ENCODE measurements at places on chromosomes 12 and 14.

DNA sequence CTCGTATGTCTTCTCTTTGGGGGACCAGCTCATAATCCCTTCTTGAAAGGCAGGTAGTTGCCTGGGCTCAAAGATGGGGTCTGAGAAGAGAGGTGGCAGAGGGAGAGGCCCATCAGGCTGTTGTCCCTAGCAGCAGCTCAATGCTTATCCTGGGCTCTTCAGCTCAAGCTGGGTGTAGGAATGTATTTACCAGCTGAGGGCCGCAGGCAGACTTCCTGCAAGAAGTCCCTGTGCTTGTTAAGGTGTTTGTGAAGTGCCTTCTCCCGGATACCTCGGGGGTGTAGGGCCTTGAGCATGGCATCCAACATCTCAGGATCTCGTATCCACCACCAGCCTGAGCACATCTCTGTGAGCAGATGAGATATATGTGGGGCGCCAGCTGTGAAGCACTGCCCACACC is 29.4 kb downstream of the BAZ2A start:
- DNase-seq = no peak

- no peak for DNase-seq
Measured at GRCh38 chr14:69010648-69011047, 31.5 kb upstream of the ACTN1 start.

DNA sequence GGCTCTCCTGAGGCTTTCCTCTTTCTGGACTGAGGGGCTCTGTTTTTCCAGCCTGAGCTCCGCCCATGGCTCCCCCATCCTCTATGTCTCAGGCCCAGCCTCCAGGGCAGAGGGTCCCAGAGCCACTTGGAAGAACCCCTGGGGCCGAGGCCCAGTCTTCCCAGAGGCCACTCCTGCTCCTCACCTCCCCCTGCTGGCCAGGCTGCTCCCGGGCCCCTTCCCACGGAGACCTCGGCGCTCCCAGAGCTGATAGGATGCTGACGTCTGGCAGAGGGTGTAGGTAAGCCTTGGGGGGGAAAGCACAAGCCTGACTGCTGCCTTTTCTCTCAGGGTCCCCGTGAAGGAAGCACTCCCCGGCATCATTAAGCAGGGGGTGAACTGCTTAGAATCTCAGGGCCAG is 51.4 kb downstream of the ERH start:
- no peak for DNase-seq

- no peak for DNase-seq
Measured at GRCh38 chr14:104892531-104893434, 27.7 kb downstream of the CEP170B start.

DNA sequence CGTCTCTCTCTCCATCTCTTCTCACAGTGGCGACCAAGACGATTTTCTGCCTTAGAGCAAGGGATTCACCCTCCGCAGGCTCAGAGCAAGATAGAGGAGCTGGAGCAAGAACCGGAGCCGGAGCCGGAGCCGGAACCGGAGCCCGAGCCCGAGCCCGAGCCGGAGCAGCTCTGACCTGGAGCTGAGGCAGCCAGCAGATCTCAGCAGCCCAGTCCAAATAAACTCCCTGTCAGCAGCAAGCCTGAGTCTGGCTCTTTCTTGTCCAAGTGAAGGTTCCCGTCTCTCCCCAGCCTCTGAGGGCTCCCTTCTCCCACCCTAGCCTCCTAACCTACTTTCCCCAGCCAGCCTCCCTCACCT is 5.9 kb downstream of the LAG3 start:
- no peak for DNase-seq

- no peak for DNase-seq
Measured at GRCh38 chr12:110135806-110136205, 11.6 kb downstream of the IFT81 start.

GRCh38 chr14:103765526-103765925 is 49.9 kb downstream of the ZFYVE21 start:
- no peak for DNase-seq

GRCh38 chr14:68182492-68182891 is 362.9 kb downstream of the RAD51B start:
- DNase-seq = no peak

GRCh38 chr12:1332327-1332726 is 262.1 kb downstream of the FBXL14 start:
- DNase-seq = no peak

- DNase-seq = no peak
Measured at GRCh38 chr12:53948650-53949593, 5.8 kb upstream of the HOXC12 start.

GRCh38 chr12:75996861-75997447 is 34.6 kb downstream of the PHLDA1 start:
- DNase-seq = no peak

DNA sequence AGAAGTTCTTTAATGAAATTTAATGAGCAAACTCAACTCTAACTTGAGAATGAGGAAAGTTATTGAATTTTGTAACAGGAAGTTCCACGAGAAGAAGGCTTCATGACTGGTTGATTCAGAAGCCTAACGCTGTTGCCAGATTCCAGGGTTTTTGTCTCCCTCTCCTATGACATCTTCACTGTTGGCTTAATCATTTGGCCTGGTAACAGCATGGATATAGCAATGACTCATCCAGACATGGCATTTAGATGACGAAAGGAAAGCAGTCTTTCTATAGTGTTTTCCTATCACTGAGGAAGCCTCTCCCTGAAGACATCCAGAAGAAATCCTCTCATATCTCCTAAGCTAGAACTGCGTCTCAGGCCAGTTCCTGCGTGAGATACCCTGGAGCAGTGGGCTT is 9.4 kb upstream of the KCNA1 start:
- DNase-seq = peak; percentile 13

DNA sequence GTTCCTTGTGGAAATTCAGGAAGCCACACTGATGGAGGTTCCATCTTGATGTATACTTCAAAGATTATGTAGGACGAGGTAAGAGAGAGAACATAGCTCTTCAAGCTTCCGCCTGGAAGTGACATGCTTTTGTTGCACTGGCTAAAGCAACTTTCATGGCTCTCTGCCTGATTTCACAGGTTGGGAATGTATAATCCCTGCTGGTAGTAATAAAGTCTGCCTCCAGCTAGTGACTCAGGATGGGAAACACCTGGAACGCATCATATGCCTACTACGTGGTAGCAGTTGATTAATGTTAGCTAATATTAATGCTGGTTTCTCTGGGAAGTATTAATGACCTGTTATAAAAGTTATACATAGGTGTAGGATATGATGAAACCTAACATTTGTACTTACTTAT is 71.1 kb downstream of the PELI2 start:
- DNase-seq = no peak

DNA sequence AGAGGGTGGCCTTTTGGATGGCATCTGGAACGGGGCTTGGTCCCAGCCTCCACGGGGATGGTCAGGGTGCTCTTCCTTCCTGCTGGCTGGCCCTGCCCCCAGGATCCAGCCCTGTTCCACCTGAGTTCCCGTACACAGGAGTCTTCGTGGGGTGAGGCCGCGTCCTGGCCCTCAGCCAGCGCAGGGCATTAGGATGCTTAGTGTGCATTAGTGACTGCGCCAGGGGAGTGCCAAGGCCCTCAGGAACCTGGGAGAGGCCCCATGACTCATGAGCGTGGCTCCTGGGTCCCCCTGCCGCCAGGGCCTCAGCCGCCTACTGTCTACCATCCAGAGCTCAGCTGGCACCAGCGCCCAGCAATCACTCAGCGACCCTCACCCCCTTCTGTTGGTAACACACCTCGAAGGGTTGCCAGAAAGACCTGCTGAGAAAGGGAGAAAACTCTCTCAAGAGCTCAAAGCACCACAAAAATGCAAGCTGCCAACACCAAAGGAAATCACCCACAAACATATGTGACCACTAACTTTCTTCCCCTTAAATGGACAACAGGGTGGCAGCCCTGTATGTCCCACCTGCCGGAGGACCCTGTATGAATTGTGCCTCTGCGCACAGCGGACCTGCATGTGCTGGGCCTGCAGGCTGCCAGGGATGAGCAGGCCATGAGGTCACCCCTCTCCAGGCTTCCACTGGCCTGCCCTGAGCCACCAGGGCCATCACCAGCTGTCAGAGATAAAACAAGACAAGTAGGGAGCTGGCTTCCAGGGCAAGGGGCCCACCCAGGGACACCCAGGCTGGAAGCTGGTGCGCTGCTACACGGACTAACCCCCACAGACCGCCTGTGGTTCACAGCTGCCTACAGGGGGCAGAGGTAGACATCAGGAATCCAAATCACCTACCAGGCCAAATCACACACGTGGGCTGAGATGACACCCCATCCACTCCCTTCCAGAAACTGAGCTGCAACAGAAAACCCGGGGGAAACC is 28.7 kb downstream of the CCDC85C start:
- DNase-seq = no peak

DNA sequence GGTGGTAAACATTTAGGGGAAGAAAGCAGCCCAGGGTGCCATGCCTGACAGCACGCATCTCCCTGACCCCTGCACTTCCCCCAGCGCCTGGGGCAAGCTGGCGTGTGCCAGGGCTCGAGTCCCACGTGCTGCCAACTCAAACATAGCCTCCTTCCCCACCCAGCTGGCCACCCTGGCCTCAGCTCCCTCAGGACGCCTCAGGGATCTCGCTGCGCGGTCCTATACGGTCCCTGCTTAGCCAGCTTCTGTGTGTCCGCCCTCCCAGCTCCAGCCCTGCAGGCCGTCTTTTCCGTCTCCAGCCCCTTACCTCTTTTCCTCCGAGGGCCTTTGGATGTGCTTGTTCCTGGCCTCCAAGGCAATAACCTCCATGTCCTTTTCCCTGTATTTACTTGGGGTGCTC is 71.0 kb downstream of the TESC start:
- DNase-seq = no peak

DNA sequence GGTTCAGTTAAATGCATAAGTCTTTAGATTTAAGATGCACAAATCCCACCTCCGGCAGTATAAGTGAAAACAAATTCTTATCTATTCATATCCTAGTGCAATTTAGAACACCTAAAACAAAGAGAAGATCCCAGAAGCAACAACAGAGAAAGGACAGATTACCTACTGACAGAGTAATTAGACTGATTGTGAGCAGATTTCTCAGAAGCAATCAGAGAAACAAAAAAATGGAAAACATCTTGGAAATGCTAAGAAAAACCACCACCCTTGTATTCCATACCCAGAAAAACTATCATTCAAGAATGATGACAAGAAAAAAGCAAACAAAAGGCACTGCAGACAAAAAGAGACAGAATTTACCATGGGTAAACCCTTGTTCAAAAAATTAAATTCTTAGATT is 47.6 kb upstream of the SELPLG start:
- no peak for DNase-seq

GRCh38 chr12:112112409-112113133 is 4.0 kb upstream of the NAA25 start:
- no peak for DNase-seq

DNA sequence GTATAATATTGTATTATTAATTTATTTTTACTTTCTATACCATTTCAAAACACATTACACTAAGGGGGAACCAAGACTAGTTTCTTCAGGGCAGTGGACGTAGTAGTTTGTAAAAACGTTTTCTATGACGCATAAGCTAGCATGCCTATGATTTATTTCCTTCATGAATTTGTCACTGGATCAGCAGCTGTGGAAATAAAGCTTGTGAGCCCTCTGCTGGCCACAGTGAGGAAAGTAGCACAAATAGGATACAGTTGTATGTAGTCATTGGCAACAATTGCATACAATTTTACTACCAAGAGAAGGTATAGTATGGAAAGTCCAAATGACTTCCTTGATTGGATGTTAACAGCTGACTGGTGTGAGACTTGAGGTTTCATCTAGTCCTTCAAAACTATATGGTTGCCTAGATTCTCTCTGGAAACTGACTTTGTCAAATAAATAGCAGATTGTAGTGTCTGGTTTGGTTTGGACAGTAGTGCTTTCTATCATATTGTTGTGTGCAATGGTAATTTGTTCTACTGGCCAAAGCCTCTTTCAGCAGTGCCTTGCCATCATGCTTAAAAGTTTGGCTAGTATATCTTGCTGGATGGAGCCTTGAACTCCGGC is 24.3 kb upstream of the PLEKHD1 start:
- peak; percentile 59 for DNase-seq

DNA sequence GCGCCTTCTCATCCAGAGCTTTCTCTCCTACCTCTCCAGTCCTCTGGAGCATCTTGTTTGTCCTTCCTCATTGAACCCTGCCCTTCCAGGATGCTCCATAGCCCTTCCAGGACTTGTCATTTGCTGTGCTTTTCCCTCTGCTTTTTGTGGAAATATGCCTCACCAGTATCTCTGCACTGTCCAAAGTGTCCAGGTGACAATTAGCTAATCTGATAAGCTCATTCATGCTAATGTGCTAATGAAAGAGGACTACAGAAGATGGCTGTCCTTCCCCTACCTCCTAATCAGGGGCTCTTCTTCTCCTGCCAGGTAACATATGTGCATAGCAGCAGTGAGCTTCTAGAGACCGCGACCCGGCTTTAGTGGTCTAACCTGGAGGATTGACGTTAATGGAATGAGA is 58.4 kb upstream of the OTX2 start:
- DNase-seq = no peak

- no peak for DNase-seq
Measured at GRCh38 chr12:32183650-32184049, 77.0 kb downstream of the BICD1 start.

DNA sequence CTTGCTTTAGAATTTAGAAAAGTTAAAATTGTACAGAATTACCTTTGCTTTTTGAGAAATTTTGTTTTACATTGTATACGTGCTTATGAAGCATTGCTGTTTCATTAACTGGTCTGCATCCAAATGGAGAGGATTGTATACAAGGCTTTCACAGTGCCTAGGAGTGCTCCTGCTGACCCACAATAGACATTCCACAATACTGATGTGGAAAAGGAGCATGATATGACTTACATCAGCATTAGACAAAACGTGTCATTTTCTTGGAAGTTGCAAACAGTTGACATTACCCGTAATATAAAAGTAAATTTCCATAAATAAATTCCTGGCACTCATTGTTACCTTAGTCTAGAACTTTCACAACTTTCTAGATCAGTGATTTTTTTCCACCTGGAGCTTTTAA is 1.9 kb downstream of the PRKD1 start:
- no peak for DNase-seq

GRCh38 chr12:57766464-57767304 is at the start of gene CYP27B1:
Gene CYP27B1 (minus strand): TSS chr12:57767078. CDS start chr12:57767041, 37 bp downstream.
- DNase-seq = no peak

DNA sequence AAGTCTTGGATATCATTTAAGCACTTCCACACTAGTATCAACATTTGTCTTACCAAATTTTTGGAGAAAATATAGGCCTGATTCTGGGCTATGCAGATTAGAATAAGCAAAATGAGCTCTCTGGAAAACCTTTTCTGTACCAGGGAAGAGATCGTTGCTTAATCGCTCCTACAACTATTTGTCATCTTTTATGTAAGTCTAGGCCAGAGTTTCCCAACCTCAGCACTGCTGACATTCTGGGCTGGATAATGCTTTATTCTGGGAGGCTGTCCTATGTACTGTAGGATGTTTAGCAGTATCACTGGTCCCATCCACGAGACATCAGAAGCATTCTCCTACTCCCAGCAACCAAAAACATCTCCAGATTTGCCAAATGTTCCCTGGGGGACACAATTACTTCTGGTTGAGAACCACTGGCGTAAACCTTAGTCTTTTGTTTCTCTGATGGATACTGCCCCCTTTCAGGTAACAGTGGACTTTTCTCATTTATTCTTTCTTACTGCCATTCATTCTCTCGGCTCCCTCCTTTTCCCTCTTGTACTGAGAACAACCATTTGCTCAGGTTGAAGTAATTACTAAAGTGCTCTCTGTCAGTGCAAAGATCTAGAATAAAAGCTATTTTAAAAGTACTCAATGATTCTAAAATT is 316.9 kb upstream of the E2F7 start:
- DNase-seq = no peak
